ENCODE measurements at places on chromosomes 16 and 17.

DNA sequence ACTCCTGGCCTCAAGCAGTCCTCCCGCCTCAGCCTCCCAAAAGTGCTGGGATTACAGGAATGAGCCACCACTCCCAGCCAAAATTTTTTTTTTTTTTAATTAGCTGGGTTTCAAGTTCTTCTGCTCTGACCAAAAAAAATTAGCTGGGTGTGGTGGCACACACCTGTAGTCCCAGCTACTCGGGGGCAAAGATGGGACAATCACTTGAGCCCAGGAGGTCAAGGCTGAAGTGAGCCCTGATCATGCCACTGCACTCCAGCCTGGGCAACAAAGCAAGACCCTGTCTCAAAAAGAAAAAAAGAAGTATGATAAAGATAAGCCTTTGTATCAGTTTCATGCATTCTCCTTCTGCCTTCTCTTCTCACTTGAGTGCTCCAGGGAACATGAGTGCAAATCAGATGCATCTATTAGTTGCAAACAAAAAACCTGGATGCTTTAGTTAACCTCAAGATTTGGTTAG, 1.9 kb downstream of the NQO1 start:
- DNase-seq: no peak

GRCh38 chr16:83995754-83996153, 27.7 kb downstream of the NECAB2 start:
- DNase-seq: no peak

GRCh38 chr16:85730186-85730465, 20.8 kb downstream of the C16orf74 start:
- no peak for DNase-seq

DNA sequence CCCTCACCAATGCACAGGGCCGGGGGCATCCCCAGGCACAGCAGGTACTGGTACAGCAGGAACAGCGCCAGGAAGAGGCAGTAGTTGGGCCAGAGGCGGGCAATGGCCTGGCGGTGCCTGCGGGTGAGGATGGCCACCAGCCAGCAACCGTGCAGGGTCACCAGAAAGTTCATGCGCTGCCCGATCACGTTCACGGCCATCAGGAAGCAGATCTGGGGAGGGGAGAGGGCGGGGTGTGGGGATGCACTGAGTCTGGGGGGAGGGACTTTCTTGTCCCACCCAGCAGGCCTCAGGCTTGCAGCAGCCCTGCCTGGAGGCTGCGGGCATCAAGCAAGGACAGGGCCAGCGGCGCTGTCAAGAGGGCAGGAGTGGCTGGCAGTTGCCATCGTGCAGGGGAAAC, 25.4 kb downstream of the CTU2 start:
- DNase-seq: no peak

GRCh38 chr17:74702116-74702871, 10.4 kb downstream of the CD300LF start:
- DNase-seq: no peak

DNA sequence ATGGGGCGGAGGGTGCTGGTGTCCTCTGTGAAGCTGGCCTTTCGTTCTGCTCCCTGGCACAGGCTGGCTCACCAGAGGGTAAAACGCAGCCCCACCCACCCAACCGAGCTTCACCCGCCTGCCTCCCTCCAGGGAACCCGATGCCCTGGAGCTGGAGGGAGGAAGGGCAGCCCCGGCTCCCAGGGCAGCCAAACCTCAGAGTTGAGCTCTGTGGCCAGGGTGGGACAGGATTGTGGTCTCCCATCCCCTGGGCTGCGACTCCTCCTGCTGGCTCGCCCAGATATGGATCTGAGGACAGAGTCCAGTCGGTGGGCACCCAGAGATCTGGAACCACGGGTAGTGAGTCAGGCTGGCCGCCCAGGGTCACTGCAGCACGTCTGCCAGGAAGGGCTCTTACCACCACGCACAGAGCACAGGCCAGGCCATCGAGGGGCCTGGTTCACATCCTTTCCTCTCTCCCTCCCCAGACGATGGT, 42.6 kb upstream of the CHMP6 start:
- DNase-seq: no peak

- no peak for DNase-seq
Measured at GRCh38 chr17:8141045-8141444, 11.2 kb downstream of the PER1 start.

DNA sequence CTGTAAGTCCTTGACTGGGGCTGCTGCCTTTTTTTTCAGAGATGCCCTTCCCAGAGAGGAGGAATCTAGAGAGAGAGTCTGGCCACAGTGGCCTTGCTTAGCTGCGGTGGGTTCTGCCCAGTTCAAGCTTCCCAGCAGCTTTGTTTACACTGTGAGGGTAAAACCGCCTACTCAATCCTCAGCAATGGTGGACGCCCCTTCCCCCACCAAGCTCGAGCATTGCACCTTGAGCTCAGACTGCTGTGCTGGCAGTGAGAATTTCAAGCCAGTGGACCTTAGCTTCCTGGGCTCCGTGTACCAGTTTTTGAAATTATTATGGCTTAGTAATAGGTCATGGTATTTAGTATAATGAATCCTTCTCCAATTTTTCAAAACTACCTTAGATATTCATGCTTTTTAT, 395.4 kb downstream of the NPIPA7 start:
- no peak for DNase-seq

GRCh38 chr16:12159028-12159427, 182.5 kb downstream of the SNX29 start:
- no peak for DNase-seq

GRCh38 chr17:1354030-1354429, 46.0 kb downstream of the YWHAE start:
- no peak for DNase-seq

- no peak for DNase-seq
Measured at GRCh38 chr16:73365016-73365551, 317.2 kb upstream of the ZFHX3 start.

- no peak for DNase-seq
Measured at GRCh38 chr17:20948984-20949777, 93.6 kb downstream of the USP22 start.

DNA sequence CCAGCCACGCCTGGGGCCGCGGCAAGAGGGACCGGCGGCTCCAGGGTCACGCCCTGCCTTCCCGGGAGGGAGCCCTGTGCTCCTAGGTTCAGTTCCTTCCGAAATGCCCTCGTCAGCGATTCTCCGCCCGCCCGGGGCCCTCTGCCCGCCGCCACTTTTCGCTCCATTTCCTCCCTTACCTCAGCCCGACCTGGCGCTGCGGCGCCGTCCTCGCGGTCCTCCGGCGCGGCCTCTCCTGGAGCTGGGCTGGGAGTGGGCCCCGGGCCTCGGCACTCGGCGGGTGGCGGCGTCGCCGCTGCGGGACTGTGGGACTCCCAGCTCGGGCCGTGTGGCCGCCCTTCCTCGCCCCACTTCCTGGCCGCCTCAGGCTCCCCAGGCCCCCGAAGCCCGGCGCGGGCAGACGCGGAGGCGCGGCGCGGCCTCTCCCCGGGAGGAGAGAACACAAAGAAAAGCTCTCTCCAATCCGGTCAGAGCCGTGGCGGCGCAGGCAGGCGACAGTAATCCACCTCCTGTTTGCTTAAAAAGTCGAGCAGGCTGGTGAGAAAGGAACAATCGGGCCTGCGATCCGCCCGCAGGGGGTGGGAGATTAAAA, 1.6 kb downstream of the BAHCC1 start:
- DNase-seq: peak; percentile 43

DNA sequence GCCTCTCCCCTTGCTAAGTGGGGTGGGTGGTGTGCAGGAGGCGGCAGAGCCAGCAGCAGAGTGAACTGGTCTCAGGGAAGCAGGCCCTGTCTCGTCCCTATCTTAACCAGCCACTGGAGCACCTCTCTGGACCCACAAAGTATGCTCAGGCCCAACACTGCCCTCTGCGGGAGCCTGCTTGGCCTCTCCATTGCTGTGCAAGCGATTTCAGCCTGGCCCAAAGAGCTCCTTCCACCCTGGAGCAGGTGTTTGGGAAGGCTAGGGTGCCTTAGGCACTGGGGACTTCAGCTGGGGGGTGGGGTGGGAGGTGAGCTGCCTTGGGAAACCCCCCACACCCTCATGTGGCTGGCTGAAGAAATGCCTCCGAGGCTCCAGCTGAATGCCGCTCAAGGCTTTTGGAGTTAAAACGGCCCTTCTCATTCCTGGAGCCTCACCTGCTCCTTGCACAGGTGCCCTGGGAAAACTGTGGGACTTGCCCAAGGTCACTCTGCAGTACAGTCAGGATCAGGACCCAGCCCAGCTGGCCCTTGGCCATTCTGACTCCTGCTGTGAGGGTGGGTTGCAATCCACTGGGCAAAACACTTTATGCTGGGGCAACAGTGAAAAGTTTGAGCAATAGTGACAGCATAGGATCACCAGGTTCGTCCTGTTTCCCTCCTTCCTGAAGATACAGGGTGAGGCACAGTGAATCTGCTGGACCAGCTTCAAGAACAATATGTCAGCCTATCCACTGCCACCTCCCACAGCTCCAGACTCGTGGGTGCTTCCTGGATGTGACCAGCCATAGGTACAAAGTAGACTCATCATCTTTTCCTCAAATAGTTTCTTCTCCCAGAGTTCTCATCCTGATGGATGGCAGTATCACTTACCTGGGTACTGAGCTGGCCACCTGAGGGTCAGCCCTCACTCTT, 5.9 kb upstream of the UBE2O start:
- DNase-seq: no peak

DNA sequence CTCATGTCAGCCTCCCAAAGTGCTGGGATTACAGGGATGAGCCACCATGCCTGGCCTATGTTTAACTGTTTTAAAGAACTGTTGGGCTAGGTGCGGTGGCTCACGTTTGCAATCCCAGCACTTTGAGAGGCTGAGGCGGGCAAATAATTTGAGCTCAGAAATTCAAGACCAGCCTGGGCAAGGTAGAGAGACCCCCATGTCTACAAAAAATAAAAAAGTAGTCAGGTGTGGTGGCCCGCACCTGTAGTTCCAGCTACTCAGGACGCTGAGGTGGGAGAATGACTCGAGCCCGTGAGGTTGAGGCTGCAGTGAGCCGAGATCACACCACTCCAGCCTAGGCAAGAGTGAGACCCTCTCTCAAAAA, 1.9 kb upstream of the ITGAL start:
- DNase-seq: no peak
